ENCODE measurements at places on chromosomes 3 and 15. TPM values are rescaled to one million over a fixed set of nuclear protein-coding genes. Genes with fewer than 3 reads are reported as not detected.

DNA sequence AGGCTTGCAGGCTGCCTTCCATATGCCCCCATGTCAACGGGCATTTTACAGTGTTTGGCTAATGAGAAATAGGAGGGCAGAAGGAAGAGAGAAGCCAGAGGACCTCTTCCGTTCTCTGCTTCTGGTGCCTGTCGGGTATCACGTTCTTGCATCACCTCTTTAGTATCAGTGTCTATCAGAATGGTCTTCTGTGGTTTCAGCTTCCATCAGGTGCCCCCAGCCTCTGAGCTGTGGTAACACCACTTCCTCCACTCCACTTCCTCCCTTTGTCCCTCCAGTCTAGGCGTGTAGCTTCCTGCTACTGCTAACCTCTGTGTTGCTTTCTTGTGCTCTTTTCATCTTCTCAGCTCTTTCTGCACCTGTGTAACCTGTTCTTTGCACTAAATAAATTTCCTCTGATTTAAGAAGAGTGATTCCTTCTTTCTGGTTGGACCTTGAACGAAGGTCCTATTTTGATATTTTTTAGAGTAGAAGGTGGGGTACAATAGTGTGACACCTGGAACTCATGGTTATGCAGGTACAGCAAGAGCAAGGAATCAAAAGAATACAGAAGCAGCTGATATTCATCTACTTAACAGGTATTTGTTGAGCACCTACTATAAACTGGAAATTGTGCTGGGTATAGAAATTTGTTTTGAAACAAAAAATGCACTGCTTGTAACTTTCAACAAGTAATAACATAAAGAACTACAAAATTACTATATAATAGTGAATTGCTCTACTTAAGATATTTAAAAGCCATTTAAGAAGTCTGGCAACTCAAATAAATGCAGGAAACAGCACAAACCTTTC lies 27.4 kb upstream of the FOXB1 start:
- H3K4me1 ChIP-seq: no peaks in the 10 kb centered on the region
- H3K36me3 ChIP-seq: no peaks in the 10 kb centered on the region
- H3K4me3 ChIP-seq: no peak overlapping the region
- H3K27ac ChIP-seq: no peak overlapping the region
- DNase-seq: no peak

DNA sequence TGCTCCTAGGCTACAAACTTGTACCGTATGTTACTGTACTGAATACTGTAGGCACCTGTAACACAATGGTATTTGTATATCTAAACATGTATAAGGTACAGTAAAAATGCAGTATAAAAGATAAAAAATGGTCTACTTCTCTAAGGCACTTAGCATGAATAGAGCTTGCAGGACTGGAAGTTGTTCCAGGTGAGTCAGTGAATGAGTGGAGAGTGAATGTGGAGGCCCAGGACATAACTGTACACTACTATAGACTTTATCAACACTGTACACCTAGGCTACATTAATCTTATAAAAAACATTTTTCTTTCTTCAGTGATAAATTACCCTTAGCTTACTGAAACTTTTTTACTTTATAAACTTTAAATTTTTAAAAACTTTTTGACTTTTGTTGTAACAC lies 12.5 kb downstream of the TNFAIP8L3 start:
- no peaks in the 10 kb centered on the region for H3K36me3 ChIP-seq
- peaks cover 27% of the 10 kb centered on the region for H3K4me1 ChIP-seq
- H3K27me3 ChIP-seq: no peaks in the 10 kb centered on the region
- no peak overlapping the region for H3K4me3 ChIP-seq

- DNase-seq: no peak
- no peaks in the 10 kb centered on the region for H3K36me3 ChIP-seq
- no peak overlapping the region for H3K27ac ChIP-seq
- H3K4me3 ChIP-seq: no peak overlapping the region
- H3K27me3 ChIP-seq: no peaks in the 10 kb centered on the region
These were observed 129.8 kb upstream of the CPNE4 start for GRCh38 chr3:132164469-132165092.

DNA sequence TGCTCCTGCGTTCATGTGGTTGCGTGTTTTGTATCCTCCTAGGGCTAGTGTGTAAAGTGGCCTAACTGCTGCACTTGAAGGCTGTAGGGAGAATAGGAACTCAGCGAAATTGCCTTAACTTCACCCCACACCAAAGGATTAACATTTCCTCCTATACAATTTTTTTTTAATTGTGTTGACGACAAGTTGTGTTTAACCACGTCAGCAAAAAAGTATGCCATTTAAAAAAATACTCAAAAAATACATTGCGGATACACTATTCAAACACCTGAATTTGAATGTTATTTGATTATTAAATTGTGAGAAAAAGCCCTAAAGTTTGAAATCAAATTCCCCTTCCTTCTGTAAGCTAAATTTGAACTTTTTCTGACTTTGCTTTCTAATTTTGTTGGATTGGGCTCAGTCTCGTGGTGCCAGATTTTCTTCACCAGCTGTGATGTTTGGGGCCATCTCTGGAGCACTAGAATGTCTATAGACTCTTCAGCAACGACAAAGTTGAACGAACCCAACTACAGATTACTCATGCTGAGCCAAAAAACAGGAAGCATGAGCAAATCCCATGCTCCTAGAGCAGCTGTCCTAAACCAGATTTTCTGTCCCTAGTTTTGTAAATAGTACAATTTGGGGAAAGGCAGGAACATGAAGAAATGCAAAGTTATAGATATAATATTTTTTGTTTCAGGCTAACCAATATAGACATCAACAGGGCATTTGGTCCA lies 8.1 kb upstream of the SLC9A9 start:
- no peak overlapping the region for H3K4me3 ChIP-seq
- H3K36me3 ChIP-seq: no peaks in the 10 kb centered on the region
- no peaks in the 10 kb centered on the region for H3K27me3 ChIP-seq
- no peak overlapping the region for H3K27ac ChIP-seq

The RASGRP1 gene
- 0.36 TPM for total RNA-seq

All from osteoblast (primary cell).